ENCODE measurements at places on chromosomes 12 and 14. TPM values are rescaled to one million over a fixed set of nuclear protein-coding genes. Genes with fewer than 3 reads are reported as not detected.
A peak's percentile ranks its signal among the peaks of the same experiment; 100 is the strongest.

COX8C gene
- not detected for total RNA-seq

RNASE1 gene
- 7.7 TPM for total RNA-seq

HPD gene
- not detected for total RNA-seq

MMP19 gene
- not detected for total RNA-seq

RPL10L gene
- total RNA-seq = not detected

SMOC1 gene
- not detected for total RNA-seq

CLEC12A gene
- not detected for total RNA-seq

RASAL1 gene
- 0.33 TPM for total RNA-seq

ACRBP gene
- total RNA-seq = 0.31 TPM

VWF gene
- under 0.01 TPM for total RNA-seq

WASHC4 gene
- total RNA-seq = 17.5 TPM

- no peak for DNase-seq
Observed at GRCh38 chr14:65425885-65426284, 13.4 kb downstream of the FUT8 start.

GRCh38 chr14:34930591-34931091 is 52.2 kb upstream of the SRP54 start:
- DNase-seq = no peak

DNA sequence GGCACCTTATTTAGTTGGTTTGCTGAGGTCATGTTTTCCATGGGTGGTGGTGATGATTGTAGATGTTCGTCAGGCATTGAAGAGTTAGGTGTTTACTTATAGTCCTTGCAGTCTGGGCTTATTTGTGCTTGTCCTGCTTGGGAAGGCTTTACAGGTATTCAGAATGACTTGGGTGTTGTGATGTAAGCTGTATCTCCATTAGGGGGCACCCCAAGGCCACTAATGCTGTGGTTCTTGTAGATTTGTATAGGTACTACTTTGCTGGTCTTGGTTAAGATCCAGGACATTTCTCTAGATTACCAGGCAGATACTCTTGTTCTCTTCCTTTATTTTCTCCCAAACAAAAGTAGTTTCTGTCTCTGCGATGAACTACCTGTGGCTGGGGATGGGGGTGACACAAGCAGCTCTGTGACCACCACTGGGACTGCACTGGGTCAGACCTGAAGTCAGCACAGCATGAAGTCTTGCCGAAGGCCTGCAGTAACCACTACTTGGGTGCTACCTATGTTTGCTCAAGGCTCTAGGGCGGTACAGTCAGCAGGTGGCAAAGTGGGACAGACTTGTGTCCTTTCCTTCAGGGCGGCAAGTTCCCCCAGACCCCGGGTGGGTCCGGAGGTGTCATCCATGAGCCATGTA is 35.8 kb upstream of the FBXO33 start:
- peak; percentile 61 for DNase-seq

GRCh38 chr12:6326316-6327228 is 15.3 kb downstream of the TNFRSF1A start:
- no peak for DNase-seq

DNA sequence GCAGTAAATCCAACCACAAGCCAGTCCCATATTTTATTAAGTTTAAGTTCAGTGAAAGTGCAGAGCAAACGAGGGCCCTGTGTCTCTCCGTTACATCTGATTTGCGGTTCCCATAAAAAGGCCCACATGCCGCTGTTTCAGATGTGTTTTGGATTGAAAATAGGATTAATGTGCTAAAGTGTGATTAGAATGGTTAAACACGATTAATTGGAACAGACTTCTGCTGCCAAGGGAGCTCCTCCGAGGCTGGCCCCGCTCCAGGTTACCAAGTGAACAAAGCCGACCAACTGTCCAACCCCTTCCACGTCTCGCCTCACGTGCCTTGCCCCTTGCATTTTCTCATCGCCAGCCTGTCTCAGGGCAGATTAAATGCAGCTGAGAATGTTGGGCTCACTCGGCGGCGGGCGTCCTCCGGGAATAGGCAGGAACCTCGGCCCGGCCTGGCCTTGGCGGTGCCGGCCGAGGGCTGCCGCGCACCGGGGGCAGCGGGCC is 166.5 kb upstream of the GSC start:
- no peak for DNase-seq

DNA sequence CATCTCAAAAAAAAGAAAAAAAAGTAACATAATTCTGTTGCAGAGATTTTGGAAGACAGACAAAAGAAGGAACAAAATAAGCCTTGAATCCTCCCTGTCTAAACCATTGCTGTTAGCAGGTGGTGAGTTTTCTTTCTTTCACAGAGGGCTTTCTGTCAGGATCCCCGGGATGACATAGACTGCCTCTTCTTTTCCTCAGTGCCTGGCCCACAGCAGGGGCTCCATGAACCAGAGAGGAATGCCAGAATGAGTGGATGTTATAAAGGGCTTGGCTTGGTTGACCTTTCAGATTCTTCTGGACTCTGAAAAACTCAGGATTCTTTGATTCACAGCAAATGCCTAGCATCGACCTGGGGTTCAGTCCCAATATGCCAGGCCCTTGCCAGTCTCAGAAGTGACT is 45.8 kb upstream of the CORO1C start:
- no peak for DNase-seq

- peak; percentile 88 for DNase-seq
Observed at GRCh38 chr14:94080621-94081385, at the start of the genes DDX24 and IFI27L1. Gene DDX24, minus strand, starts transcription at chr14:94081202. Its CDS starts 1,460 bp downstream, at chr14:94079742. Gene IFI27L1, plus strand, starts transcription at chr14:94081310. Its CDS starts 15,628 bp downstream, at chr14:94096938.

- no peak for DNase-seq
Observed at GRCh38 chr12:71582925-71583324, 80.7 kb downstream of the ZFC3H1 start.

DNA sequence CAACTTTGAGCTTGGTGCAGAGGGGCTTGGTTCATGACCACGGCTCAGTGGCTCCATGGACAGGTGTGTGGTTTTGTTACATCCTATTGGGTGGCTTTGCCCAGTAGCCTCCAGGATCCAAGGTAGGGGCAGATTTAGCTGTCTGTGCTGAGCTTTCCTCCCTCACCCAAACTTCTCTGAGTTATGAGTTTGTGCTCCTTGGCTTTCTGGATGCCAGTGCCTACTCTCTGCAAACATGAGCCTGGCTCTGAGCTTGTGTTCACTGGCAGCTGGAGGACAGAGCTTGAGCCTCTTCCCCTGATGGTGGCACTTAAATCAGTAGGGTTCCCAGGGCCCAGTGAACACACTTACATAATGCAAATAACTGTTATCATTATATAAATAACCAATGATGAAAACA is 45.3 kb upstream of the HECTD1 start:
- no peak for DNase-seq

DNA sequence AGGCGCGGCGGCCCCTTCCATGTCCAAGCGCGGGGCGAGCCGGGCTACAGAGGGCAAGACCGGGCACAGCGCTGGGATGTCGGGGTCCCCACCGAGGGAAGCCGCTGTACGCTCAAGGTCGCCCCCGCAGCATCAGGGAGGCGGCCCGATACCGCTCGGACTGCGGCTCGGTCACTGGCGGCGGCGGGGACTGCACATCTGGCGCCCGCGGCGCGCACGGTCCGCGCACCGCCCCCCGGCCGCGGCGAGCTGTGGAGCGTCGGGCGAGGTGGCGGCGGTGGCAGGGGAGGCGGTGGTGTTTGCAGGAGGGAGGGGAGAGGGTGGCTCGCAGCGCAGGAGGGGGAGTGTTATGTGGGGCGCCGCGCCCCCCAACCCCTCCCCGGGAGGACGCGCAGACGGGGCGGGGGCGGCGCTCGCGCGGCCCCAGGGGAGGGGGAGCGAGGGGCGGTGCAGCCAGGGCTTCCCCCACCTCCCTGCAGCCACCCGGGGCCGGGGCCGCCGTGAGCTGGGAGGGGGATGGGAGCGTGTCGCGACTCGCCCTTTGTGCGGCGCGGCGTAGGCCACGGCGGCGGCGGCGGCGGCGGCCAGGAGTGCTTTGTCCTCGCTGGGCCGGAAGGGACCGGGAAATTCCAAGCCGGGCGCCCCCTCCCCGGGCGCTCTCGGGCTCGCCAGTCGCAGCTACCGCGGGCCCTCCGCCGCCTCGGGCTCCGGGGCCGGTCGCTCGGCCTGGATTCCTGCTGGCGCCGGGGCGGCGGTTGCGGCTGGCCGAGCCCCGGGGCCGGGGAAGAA is at the start of gene NUAK1:
NUAK1 (minus strand) TSS at position 322 of the 789 bp plus-strand sequence; CDS start at position 21, 301 bp downstream.
- DNase-seq = peak; percentile 9

DNA sequence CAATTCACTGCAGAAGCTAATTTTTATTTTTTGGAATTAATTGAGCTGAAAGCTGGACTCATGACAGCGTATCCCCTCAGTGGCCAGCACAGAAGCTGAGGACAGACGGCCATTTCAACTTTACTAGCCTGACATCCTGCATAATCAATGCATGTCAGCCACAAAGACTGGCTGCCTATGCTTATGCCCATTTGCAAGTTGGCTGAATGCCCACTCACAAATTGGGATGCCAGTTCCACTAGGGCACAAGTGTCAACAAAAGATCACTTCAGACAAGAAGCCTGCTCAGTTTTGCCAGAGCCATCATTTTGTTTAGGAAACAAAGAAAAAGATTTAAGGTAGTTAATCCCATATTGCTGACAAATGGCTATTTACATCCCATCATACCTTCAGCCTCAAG is 417.6 kb downstream of the NOVA1 start:
- no peak for DNase-seq

DNA sequence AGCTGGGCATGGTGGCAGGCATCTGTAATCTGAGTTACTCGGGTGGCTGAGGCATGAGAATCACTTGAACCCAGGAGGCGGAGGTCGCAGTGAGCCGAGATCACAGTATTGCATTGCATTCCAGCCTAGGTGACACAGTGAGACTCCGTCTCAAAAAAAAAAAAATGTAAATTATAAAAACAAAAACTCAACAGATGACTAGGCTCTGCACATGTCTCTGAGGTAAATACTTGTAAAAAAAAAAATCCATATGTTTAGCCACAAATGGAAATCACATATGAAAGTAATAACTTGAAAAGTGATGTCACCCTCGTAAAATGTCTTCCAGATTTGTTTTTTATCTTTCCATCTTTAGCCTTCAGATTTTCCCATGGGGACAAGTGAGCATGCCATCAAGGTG is 85.0 kb downstream of the KICS2 start:
- no peak for DNase-seq

DNA sequence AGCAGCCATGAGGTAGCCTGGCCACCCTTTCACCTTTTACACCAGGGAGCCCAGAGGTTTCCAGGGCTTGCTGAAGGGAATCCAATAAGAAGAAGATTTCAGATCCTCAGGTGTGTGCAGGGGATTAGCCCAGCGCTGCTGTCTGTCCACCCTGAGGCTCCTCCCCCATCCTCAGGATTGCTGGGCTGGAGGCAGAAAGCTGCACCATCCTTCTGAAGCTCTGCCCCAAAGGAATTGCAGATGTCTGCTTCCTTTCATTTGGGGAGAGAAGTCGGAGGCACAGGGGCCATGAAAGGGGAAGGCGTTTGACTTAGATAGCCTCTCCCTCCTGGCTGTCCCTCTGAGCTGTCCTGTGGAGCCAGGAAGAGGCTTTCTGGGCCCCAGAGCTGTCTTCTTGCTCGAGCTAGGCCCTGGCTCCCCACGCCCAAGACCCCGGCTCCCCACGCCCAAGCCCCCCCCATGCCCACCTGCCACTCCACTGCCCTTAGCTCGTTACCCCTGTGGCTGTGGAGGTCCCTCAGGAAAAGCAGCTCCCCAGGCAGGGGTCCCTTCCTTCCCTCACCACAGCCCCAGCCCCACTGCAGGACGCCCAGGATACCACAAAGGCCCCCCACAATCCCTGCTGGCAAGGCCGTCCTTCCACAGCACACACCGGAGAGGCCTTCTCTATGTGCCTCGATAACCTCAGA is 359.0 kb downstream of the CACNA1C start:
- DNase-seq = no peak

DNA sequence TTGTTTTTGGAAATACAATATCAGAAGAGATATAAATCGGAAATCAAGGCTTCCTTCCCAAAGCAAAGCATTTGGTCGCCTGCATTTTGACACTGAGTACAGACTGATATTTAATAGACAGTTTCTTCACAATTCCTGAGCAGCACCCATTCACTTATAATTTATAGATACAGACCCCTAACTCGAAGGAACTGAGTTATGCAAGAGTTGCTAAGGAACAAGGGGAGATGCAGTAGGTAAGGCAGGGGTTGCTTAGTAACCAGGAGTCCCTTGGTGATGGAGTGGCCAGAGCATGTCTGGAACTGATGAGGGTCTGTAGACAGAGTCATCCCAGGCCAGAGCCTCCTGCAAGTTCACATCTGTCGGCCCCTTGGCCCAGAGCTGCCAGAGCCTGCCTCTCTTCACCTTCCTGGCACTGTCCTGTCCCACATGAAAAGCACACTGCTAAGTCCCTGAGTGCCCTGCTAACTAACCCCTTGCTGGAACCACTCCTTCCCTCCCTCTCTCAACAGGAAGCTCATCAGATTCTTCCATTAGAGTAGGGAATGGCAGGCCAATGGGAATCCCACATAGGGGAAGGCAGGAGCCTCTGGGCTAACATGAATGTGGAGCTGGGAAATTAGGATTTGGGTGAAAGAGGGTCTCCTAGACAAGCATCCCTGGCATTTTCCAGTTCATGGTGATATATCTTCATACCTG is 3.6 kb upstream of the DHRS2 start:
- DNase-seq = no peak

DNA sequence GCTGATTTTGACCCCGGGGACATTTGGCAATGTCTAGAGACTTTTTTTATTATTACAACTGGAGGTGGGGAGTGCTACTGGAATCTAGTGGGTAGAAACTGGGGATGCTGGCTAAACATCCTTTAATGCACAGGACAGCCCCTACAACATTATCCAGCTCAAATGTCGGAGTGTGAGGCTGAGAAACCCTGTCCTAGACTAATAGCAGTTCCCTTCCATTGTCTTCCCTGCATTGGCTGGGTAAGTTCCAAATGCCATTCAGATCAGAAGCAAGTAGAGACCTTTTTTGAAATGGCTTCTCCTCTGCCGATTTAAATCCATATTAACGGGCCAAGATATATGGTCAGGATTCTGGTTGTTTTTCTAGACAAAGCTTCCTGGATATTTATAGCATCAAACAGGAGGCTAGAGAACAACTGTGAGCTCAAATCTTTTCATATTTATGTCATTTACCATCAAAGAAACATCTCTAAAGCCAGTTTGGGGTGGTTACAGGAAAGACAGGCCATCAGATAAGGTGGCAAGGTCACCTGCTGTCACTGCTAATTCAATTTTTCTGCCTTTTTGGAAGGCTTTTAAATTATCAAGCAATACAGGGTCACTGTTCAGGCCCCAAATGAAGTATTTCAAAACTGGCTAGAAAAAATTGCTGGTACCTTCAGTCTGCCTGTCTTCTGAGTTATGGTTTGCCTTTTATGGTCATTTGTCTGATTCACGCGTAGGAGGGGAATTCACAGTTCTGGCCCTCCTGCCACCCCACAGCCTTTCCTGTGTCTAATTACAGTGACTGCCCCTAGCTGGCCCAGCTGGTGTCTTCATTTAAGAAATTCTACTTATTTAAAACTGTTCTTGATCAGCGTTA is 20.1 kb upstream of the AKAP5 start:
- DNase-seq = no peak
